Activated naive CD8-positive, alpha-beta T cell treated with anti-CD3 and anti-CD28 coated beads, Interleukin-2, amount 10 ng/mL, durations not matched to agents 7 days and 5 days (primary cell): ENCODE measurements at places on chromosomes 6 and 20. TPM values are rescaled to one million over a fixed set of nuclear protein-coding genes. Genes with fewer than 3 reads are reported as not detected.

DNA sequence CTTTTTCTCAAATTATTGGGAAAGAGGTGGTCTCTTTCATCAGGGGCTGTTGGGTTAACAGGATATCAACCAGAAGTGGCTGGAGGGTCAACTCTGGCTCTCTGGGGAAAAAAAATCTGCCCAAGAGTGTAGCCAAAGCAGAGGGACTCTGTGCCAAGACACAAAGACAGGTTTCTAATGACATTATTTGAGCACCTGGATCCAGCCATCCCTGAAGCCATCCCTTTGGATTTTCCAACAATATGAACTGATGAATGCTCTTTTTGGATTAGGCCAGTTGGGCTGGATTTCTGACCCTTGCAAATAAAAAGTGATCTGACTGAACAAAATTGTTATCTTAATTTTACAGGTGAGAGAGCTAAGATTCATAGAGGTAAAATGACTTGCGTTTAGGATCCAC lies 88.7 kb downstream of the KCNB1 start:
- no peak for DNase-seq

Gene PRR18
- not detected for total RNA-seq

DNA sequence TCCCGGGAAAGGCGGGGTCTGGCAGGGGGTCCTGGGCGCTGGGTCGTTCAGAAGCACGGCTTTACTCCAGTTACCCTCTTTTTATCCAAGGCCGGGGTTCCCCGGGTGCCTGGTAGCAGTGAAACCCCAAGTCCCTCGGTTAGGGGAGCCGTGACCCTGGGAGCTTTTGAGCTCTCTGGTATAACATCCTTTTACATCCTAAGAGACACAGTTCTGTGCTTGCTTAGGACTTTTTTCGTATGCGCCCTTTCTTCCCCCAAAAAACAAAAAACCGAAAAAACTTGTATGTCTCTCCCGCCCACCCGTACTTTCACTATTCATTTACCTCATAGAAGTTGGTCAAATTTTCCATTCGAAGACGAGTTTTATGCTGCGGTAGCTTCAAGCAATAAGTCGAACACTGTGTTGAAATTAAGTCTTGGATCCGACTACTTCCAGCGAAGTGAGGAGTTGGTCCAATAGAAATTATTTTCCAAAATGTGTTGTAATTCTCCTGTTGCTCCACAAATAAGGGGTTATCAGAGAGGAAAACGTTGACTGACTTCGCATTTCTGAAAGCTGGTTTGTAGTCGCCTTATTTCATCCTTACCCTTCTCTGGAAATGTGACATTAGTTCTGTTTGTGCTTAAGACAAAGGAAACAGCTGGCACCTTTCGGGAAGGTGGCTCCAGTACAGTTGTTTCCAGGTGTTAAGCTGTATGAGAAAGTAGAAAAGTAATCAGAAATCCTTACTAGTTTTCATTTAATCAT lies 816 bp upstream of the MAN1A1 start:
- DNase-seq, result no peak

Gene LINC00237
- not detected for total RNA-seq

GRCh38 chr20:59665656-59666555 lies 61.6 kb downstream of the PHACTR3 start:
- DNase-seq, result no peak

Gene OR2H1
- not detected for total RNA-seq

Gene BNIP5
- total RNA-seq, result not detected

Gene IL22RA2
- not detected for total RNA-seq

Gene TPBG
- total RNA-seq, result 0.11 TPM

Gene GZF1
- total RNA-seq, result 13.4 TPM

DNA sequence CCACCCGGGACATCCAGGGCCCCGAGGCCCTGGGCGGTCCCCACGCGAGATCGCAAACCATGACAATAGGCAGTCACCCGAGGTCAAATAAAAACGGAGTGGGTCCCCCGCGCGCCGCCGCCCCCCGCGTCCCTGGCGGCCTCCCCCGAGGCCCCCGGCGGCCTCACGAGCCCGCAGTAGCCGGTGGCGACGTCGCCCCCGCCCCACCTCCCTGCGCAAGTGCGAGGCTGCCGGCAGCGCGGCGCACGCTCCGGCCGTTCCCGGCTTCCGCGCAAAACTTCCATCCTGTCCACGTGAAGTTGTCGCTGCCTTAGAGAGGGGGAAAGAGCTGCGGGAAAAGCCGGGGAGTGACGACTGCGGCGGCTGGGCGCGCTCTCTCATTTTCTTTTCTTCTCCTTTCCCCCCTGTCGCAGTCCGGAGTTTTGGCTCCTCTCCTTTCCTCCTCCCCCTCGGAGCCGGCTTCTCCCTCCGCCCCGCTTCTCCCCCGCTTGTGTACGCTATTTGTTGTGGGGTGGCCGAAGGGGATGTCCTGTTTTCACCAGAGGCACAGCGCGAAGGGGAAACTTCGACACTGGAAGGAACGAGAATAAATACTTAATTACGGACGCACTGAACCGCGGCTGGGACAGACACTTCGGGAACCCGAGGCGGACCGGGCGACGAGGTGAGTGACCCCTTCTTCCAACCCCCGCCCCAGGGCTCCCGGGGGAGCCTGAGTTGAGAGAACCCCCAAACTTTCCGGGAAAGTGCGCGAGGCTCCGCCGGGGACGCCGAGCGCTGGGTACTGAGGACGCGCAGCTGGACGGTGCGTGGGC lies at the start of gene EYA4:
TSS of gene EYA4 (plus strand) at position 272 of the 815 bp plus-strand sequence. CDS start 33,424 bp downstream, outside the sequence.
- DNase-seq, result no peak

Gene STMND1
- total RNA-seq, result not detected

DNA sequence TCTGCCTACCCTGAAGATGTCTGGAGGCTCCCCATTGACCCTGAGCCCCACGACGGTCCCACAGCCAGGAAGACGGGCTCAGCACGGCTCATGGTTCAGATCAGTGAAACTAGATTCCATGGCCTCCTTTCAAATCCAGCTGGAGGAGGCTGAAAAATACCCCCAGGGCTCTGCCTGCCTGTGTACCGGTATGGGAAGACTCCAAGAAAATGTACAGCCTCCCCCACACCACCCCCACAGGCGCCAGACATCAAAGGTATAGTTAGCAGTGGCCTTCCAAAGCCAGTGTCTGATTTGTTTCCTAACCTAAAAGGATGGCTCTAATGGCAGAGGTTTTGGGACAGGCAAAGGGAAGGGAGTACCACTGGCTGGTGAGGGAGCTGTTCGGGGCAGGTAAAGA lies 86.2 kb upstream of the SNAP25 start:
- DNase-seq, result no peak

DNA sequence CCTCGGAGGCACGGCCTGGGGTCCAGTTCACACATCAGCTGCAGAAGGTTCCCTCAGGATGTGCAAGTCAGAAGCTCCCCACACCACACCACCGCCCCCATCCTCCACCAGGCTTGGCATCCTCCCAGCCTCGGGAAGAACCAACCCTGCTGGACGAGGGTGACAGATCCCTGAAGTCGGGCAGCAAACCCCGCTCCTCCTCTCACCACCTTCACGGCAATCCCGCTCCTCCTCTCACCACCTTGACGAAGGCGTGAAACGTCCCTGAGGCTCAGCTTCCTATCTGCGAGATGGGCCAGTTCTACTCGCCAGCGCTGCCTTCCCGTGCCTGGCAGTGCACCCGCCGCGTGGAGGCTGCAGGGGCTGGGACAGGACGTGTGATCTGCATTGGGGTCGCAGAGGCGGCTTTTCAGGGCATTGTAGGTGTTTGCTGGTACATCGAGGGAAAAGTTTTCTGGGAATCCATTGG lies 327.0 kb downstream of the TAF4 start:
- DNase-seq, result no peak

Gene PHACTR1
- total RNA-seq, result 1.5 TPM

- DNase-seq, result no peak
Observed at GRCh38 chr6:153059311-153059710, 56.8 kb upstream of the MTRF1L start.

DNA sequence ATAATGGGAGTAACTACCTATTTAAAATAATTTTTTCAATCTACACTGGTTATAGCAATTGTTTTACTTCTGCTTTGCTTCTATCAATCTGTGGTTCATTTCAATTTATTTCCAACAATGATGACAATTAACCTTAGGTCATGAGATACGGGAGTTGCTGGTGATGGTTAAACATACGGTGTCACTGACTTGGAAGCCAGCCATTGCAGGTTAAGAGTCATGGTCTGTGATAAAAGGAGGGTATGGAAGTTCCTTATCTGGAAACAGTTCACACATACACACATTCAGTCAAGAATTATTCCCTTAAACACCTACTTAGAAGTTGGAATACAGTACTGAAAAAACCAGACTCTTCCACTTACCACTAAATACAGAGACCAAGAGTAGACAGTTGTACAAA lies 180.0 kb downstream of the KIF16B start:
- no peak for DNase-seq

Gene C6orf52
- 0.54 TPM for total RNA-seq

- DNase-seq, result no peak
Observed at GRCh38 chr6:5511954-5512353, 250.6 kb downstream of the FARS2 start.

DNA sequence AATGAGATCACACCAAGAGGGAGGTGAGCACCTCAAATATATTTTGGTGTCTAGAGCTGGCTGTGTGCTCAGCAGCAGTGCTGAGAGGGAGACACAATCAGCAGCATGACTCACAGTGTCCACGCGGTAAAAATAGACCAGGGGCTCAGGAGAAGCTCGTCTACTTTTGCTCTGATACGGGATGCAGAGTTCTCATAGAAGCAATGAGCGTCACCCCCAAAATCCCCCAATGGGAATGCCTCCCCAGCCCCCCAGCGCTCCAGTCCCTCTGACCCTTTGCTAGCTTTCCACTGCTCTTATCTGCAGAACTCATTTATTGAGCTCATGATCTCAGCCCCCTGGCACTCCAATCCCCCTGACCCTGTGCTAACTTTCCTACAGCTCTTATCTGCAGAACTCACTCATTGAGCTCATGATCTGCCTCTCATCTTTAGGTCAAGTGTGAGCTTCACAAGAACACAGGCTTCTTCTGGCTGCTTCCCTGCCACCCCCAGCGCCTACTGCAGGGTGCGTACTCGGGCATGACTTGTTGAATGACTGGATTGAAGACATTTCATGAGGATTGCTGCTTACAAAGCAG lies 34.0 kb downstream of the SYNDIG1 start:
- no peak for DNase-seq
